ENCODE measurements at places on chromosomes 16 and 17.

GRCh38 chr16:84982434-84982833, 28.9 kb downstream of the ZDHHC7 start:
- no peak for DNase-seq

- DNase-seq = no peak
Observed at GRCh38 chr17:59073972-59074371, 32.7 kb downstream of the TRIM37 start.

DNA sequence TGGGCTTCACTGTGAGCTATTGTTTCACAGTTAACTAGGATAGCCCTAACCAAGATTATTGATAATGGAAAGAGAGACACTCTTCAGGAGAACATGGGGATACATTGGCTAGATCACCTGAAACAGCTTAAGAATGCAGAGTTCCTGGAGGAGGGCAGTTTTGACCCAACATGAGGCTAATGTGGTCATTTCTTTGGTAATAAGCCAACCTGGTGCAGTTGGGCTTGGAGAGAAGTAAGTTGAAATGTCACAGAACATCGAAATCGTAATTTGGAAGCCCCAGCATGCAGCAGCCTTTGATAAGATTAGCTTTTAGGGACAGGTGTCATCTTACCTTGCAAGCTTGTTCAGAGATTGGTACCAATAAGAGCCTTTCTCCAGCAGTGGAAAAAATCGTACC, 556.6 kb upstream of the GOT2 start:
- DNase-seq = no peak

DNA sequence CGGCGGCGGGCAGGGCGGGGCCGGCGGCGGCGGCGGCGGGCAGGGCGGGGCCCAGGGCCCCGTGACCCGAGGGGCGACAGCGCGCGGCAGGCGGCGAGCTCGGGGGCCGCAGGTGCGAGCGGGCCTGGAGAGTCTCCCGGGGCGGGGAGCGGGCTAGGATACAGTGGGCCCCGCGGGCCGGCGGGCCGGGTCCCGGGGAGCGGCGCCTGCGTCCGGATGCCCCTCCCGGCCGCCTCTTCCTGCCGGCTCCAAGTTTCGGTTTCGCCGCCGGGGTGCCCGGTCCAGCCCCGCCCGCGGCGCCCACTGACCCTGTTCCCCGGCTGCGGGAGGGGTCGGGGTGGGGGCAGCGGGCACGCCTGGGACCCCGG, at the start of gene RNF213:
TSS of gene RNF213 (plus strand) at position 62 of the 368 bp plus-strand sequence. CDS start 2,830 bp downstream, outside the sequence.
- peak; percentile 67 for DNase-seq
